Skin of body (tissue), 3 donors: ENCODE measurements at places on chromosomes 11 and 22. TPM values are rescaled to one million over a fixed set of nuclear protein-coding genes. Genes with fewer than 3 reads are reported as not detected.

GRCh38 chr22:19393704-19394103, 37.8 kb downstream of the HIRA start:
- DNase-seq: no peak

The TPBGL gene
- total RNA-seq: not detected

GRCh38 chr22:49913026-49913425, 5.2 kb downstream of the ALG12 start:
- no peak for DNase-seq

The CLCF1 gene
- total RNA-seq: 0.89 TPM

The TUBA8 gene
- total RNA-seq: 2.5 TPM

The MYBPC3 gene
- total RNA-seq: 0.30 TPM

- DNase-seq: no peak
These were observed 57.2 kb downstream of the SBF1 start for GRCh38 chr22:50417411-50418210.

- peak; percentile 10 for DNase-seq
These were observed 5.5 kb downstream of the C11orf24 start for GRCh38 chr11:68266121-68266891.

The NLRP10 gene
- total RNA-seq: 5.0 TPM

The GSC2 gene
- total RNA-seq: not detected

DNA sequence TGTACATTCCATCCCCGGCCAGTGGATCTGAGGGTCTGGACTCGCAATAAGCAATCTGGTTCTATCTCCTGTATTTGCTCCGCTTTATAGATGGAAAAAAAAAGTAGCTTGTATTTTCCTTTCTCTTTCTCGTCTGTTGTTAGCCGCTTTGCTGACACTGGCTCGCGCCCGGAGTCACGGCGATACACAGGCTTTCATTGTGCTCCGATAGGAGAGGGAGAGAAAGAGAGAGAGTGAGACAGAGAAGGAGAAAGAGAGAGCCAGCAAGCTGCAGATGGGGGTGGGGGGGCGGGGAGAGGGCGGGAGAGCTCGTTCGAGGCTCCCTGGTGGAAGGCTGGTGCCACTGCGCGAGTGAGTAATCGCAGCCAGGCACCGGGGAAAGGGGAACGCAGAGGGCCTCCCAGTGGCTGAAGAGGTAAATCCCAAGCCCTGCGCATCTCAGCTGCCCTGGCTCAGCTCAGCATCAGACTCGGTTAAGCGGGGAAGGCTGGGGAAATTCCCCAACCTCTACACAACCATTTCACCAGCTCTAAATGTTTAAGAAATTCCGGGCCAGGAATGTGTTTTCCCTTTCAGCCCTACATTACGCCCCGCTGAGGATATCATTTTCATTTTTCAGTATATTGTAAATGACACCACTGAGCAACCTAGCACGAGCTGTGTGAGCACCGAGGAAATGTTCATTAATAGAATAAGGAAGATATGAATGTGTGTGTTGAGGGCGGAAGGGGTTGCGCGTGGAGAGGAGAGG, at the start of gene MAML2:
TSS of gene MAML2 (minus strand) at position 235 of the 751 bp plus-strand sequence. CDS start 1,300 bp downstream, outside the sequence.
- peak; percentile 95 for DNase-seq

The GGTLC2 gene
- total RNA-seq: not detected

GRCh38 chr22:20561882-20562281, 54.5 kb downstream of the MED15 start:
- DNase-seq: no peak

The IFITM10 gene
- 0.99 TPM for total RNA-seq

GRCh38 chr11:17599460-17599925, 52.4 kb downstream of the OTOG start:
- no peak for DNase-seq

- DNase-seq: no peak
These were observed 21.5 kb downstream of the SULT4A1 start for GRCh38 chr22:43840851-43841250.

DNA sequence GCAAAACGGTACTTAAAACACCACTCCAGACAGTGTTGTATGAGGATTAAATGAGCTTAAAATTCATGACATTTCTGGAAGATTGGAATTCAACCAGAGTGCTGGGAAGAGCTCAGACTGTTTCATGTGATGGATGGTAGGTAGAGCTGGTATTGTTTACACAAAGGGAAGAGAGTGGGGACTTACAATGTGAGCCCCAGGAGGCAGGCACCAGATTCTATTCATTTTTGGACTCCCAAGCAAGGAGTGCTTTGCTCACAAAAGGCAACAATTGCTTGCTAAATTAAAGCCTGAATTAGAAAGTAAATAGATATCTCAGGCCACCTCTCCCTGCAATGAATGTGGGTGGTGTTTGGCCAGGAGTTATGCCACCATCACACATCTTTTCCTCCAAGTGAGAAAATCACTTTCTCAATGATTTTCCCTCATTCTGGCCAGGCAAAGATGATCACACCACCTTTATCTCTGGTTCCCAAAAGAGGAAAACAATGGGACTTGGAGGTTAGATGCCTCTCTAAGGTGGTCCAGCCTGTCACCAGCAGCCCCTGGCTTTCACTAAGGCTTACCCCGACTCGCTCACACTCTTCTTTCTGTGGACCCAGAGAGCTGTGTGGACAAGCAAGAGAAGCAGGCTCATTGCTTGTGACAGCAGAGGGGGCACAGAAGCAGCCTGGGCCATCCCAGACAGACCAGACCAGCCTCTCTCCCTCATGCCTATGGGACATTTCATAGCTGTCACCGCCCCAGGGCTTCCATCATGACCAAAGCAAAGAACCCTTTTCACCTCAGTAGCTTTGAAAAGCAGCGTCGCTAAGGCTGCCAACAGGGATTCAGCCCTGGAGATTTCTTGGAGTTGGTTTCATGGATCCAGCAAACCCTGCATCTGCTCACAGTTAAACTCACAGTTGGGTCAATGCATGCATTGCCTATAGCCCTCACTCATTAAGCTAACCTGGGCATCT, 63.5 kb upstream of the DRD2 start:
- DNase-seq: no peak

- no peak for DNase-seq
These were observed 55.1 kb downstream of the IGLL5 start for GRCh38 chr22:22942511-22943329.

- no peak for DNase-seq
These were observed at the start of gene OR10G7 for GRCh38 chr11:124041254-124041653. OR10G7 (minus strand) TSS chr11:124041325; CDS start chr11:124039001, 2,324 bp downstream.

DNA sequence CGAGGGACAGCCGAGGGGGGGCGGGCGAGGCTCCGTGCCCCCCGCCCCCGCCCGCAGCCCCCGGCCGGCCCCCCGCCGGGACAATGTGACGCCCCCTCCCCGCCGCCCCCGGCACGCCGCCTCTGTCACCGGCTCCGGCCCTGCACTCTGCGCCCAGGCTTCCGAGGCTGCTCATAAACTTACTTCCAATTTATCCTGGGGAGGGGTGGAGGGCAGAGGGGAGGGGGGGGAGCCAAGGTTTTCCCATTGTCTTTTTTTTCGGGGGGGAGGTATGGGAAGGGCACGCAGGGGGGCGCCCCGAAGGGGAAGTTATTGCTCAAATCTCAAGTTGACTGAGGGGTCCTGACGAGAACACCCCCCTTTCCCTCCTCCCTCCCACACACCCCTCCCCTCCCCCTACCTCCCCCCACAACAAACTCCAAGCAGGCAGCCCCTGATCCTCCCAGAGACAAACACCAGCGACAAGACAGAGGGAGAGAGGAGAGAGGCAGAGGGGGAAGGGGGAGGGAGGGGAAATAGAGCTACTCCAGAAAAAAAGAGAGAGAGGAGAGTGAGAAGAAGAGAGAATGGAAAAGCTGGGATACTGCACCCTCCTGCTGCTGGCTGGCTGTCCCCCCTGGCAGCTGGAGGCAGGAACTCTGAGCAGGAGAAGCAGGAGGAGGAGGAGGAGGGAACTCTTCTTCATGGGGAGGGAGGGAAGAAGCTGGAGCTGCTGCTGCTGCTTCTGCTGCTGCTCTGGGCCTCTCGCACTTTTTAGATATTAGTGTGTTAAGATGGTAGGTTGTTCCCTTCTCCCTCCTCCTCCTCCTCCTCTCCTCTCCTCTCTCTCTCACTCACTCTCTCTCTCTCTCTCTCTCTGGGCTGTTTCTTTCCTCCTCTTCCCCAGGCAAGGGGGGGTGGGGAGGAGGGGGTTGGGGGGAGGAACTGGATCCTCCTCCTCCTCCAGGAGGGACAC, 631 bp downstream of the PHF21A start:
- peak; percentile 96 for DNase-seq

The OR10A3 gene
- not detected for total RNA-seq

DNA sequence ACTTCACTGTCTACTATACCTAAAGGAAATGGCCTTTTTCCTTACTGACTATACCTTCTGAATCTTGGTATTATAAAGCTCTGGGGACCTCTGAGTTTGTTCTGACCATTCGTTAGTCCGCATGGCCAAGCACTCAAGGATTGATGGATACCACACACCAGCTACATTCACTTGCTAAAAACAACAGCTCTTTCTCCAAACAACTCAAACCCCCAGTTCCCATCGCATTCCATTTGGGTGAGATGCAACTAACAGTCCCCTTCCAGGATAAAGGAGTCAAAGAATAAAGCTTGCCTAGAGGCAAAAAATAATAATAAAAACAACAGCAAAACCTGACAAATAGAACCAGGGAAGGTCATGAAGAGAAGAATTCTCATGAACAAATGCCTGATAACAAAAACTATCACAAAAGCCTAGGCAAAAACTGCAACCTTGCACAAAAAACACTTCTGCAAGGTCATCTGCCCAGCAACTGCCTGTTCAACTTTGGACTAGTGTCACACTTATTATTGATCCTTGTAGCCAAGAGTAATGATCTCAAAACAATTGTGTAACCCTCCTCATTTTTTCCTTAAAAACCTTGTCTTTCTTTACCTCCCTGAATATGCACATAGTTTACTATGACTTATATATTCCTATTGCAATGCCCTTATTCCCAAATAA, 139.0 kb upstream of the GUCY1A2 start:
- DNase-seq: no peak

DNA sequence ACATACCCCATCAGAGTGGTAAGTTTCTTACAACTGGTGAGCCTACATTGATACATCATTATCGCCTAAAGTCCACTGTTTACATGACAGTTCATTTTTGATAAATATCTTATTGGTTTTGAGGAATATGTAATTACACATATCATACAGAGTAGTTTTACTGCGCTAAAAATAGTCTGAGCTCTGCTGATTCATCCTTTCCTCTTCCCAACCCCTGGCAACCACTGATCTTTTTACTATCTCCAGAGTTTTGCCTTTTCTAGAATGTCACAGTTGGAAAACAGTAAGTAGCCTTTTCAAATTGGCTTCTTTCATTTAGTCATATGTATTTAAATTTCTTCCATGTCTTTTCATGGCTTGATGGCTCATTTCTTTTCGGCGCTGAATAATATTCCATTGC, 112.8 kb downstream of the LARGE1 start:
- DNase-seq: no peak

The ACP2 gene
- total RNA-seq: 18.8 TPM

The PHETA2 gene
- total RNA-seq: 14.8 TPM

The TMPRSS5 gene
- 3.5 TPM for total RNA-seq

DNA sequence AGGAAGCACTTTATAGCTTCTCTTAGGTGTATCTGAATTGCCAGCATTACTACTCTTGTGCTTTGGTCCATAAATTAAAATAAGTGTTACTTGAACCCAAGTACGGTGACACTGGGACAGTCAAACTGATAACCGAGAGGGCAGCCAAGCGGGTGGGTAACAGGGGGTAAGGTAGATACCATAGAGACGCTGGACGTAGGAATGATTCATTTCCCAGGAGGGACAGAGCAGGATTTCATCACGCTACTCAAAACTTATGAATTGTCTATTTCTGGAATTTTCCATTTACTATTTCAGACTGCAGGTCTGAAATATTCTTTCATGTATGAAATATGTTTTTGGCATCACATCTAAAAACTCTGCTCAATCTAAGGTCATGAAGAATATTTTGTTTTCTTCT, 14.8 kb upstream of the SPATA19 start:
- no peak for DNase-seq

GRCh38 chr11:113626736-113627135, 79.4 kb downstream of the TMPRSS5 start:
- no peak for DNase-seq

The NNMT gene
- total RNA-seq: 26.7 TPM

The GAS2L1 gene
- 5.7 TPM for total RNA-seq

The TEAD1 gene
- total RNA-seq: 62.1 TPM

The IPO7 gene
- 97.8 TPM for total RNA-seq

The C11orf16 gene
- not detected for total RNA-seq

The PHOX2A gene
- not detected for total RNA-seq

The SLC22A24 gene
- total RNA-seq: not detected

GRCh38 chr22:20859615-20860014, 808 bp downstream of the SNAP29 start:
- DNase-seq: no peak
